CD8-positive, alpha-beta memory T cell (primary cell): ENCODE measurements at places on chromosomes 6 and 20.

- no peak overlapping the region for H3K27ac ChIP-seq
- DNase-seq: no peak
- H3K4me1 ChIP-seq: no peaks in the 10 kb centered on the region
- H3K4me3 ChIP-seq: no peak overlapping the region
These were observed 60.3 kb downstream of the RNF217 start for GRCh38 chr6:125022391-125022989.

DNA sequence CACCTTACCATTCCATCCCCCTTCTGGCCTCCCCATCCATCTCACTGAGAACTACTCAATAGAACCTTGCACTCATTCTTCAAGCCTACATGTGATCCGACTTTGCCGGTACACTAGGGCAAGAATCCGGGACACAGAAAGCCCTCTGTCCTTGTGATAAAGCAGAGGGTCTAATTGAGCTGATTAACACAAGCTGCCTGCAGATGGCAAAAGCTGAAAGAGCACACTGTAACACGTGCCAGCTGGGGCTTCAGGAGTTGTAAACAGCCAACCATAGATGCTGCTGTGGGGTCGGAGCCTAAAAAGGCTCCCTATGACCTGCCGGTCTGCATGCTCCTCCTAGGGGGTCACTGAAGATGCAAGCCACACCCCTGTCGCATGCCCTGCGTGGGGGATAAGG, 124.1 kb downstream of the RNF144B start:
- no peak for DNase-seq
- H3K27me3 ChIP-seq: no peaks in the 10 kb centered on the region
- no peak overlapping the region for H3K27ac ChIP-seq

DNA sequence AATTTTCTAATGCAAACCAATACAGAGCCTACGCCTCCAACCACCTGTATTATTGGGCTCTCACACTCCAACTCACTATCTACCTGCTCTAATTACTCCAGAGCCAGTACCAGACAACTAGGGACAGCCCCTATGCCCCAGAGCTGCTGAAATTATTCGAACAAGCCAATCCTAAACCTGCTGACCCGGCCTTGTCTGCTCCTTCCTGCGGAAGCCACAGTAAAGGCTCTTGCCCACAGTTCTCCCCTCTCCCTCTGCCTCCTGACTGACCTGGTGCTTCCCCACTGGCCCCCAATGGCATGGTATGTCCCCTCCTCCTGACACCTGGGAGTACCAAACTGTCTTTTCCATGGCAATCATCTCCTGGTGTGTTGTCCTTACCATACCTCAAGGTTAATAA, 4.1 kb upstream of the TOX2 start:
- DNase-seq: no peak
- no peak overlapping the region for H3K4me3 ChIP-seq
- no peak overlapping the region for H3K27ac ChIP-seq
- H3K27me3 ChIP-seq: peaks cover 11% of the 10 kb centered on the region

DNA sequence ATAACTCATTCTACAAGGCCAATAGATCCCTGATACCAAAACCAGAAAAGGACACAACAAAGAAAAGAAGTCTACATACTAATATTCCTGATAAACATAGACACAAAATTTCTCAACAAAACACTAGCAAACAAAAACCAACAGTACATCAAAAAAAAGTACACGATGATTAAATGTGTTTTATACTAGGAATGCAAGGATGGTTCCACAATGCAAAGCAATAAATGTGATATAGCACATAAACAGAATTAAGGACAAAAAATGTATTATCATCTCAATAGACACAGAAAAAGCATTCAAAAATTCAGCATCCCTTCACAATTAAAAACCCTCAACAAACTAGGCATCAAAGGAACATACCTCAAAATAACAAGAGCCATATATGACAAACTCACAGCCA, 23.2 kb downstream of the TREM1 start:
- no peaks in the 10 kb centered on the region for H3K36me3 ChIP-seq
- no peaks in the 10 kb centered on the region for H3K27me3 ChIP-seq
- H3K27ac ChIP-seq: no peak overlapping the region
- no peaks in the 10 kb centered on the region for H3K4me1 ChIP-seq

DNA sequence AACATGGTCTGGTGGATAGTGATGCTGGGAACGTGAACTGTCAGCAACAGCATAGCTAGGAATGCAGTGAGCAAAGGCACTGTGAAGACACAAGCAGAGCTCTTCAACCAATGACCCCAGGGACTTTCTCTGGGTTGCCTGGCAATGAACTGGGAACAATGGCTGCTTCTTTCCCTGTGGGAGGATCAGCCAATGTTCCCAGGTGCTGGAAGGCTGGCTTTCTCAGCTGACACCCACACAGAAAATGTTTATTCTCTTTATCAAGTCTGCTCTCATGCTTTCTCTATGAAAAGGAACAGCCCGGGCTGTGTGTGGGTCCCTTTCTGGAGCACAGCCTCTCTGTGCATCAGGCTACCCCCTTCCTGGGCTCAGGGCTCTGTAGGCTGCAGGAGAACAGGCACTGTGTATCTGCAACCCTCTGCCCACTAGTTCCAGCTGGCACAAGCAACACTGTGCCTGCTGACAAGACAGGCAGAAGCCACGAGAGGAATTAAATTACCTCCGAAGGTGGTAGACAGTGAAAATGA, 54.2 kb downstream of the HFE start:
- H3K36me3 ChIP-seq: peaks cover 6% of the 10 kb centered on the region
- H3K27ac ChIP-seq: no peak overlapping the region
- no peaks in the 10 kb centered on the region for H3K4me1 ChIP-seq
- no peak for DNase-seq
- no peaks in the 10 kb centered on the region for H3K27me3 ChIP-seq

DNA sequence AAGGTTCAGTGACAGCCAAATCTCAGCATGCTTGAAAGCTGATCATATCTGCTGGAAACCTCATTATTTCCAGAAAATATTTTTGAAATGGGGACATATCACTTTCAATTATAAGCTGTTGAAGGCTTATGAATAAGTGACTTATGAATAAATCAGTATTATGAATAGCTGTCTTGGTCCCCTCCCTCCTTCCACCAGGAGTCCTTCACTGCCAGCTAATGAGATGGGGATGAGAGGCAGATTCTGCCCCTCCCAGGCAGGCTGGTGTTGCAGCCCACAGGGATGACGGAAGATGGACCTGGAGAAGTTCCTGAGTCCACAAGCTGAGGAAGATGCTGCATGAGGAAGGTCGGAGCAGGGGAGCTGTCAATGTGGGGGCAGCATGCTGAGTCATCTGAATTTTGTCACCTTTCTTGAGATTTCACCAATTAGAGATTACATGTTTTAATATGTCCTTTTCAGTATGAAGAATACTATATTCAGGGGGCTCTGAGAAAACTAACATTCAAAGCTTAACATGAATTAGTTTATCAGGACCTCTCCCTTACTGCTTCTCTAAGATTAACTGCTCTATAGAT, 112.2 kb downstream of the DTNBP1 start:
- H3K36me3 ChIP-seq: no peaks in the 10 kb centered on the region
- H3K27me3 ChIP-seq: no peaks in the 10 kb centered on the region
- DNase-seq: no peak
- no peak overlapping the region for H3K4me3 ChIP-seq
- H3K27ac ChIP-seq: no peak overlapping the region
